Right ventricle myocardium superior (tissue), 1 donor: ENCODE measurements at places on chromosomes 13 and 19. TPM values are rescaled to one million over a fixed set of nuclear protein-coding genes. Genes with fewer than 3 reads are reported as not detected.

DNA sequence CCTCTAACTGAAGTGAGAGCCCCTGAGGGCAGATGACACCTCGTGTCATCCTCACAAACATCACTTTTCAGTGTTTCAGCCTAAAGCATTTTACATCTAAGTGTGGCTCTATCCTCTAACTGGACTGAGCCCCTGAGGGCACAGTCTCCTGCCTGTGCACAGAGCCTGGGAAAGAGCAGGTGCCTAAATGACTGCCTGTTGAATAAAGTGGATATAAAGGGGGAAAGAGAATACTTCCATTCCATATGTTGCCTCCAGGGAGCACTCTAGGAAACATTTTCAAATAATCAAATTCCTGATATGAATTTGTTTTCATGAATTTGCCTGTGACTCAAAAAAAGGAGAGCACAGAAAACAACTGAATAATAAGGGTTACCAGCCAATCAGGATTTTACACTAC lies 32.2 kb downstream of the CNMD start:
- no peak for DNase-seq

DNA sequence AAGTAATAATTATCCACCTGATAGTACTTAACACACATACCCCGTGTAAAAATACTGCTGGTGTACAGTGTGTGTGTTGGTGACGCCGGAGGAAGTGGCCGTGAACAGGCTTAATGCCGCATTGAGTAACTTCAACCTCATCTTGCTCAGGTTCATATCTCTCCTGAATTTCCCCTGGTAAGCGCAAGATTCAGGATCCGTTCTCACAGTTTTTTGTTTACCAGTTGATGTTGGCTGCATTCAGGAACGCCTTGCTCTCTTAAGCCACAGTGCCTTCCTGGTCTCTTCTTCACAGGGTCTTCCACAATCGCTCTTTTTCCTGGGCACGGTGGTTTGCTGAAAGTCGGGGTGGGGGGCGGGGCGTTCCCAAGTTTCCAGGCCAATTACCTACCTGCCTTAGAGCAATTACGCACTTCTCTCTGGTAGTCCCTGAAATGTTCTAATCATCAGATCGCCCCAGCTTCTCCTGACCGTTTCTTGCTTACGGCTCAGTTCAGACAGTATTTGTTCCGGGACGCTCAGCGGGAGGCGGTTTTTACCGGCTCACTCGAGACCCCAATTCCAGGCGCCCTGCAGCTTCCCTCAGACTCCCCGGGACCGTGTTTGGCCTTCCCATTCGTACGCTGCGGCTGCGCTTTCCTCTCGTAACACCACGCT lies 706 bp upstream of the DNAJC3 start:
- DNase-seq = no peak

- no peak for DNase-seq
Observed at GRCh38 chr19:11367528-11367927, 6.9 kb upstream of the SWSAP1 start.

GRCh38 chr13:94630858-94631257 lies 29.2 kb downstream of the GPR180 start:
- DNase-seq = no peak

The PTH2 gene
- not detected for total RNA-seq

The ZNF536 gene
- total RNA-seq = 4.8 TPM

The FAAP24 gene
- total RNA-seq = 0.75 TPM

GRCh38 chr13:82688400-82688994 lies 1193.8 kb downstream of the SLITRK1 start:
- no peak for DNase-seq

The TMEM238 gene
- 1.0 TPM for total RNA-seq

The RASAL3 gene
- 0.65 TPM for total RNA-seq

- DNase-seq = no peak
Observed at GRCh38 chr13:95813139-95813538, 136.2 kb downstream of the DNAJC3 start.

The PEG3 gene
- 7.1 TPM for total RNA-seq

GRCh38 chr19:17352608-17353280 lies 15.4 kb downstream of the GTPBP3 start:
- no peak for DNase-seq

- no peak for DNase-seq
Observed at GRCh38 chr13:20441879-20442278, 83.8 kb downstream of the CRYL1 start.

GRCh38 chr13:52673465-52673864 lies 20.8 kb downstream of the SUGT1 start:
- no peak for DNase-seq

DNA sequence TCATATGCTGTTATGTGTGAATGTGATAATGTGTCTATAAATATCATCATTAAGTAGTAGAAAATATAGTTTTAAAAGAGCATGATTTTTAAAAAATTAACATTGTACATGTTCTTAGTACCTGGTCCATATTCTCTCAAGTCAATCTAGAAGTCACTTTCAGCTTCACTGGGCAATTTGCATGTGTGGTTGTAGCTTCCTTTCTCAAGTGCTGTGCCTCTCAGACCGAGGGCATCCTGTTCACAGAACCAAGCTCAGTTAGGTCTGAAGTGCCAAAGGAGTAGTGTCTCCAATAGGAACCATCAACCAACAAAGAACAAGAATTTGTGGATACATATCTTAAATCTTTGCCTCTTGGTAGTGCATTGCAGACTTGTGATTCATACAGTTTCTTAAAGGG lies 541.8 kb upstream of the SLC10A2 start:
- DNase-seq = no peak

DNA sequence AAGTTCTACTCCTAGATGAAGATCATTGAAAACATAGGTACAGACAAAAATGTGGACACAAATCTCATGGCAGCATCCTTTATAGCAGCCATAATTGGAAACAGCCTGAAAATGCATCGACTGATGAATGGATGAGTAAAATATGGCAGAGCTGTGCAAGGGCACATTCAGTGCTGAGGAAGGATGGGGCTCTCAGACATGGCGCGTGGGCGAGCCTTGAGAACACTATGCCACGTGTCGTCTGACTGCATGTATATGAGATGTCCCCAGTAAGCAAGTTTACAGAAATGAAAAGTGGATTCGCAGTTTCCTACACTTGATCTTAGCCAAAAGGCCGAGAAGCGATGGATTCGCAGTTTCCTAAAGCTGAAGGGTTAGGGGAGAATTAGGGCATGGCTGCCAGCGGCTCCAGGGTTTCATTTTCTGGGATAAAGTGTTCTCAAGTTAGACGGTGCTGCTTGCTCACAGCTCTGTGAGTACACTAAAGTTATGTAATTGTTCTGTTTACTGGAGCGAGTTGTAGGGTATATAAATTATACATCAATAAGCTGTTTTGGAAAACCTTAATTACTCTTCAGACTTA lies 78.0 kb downstream of the RAB20 start:
- no peak for DNase-seq

- no peak for DNase-seq
Observed at GRCh38 chr13:63595811-63596210, 2180.2 kb upstream of the PCDH20 start.

GRCh38 chr19:44626048-44626624 lies 12.8 kb downstream of the IGSF23 start:
- DNase-seq = no peak

The ARHGAP45 gene
- total RNA-seq = 5.1 TPM

- no peak for DNase-seq
Observed at GRCh38 chr19:20038358-20039202, 725 bp downstream of the ZNF682 start.

DNA sequence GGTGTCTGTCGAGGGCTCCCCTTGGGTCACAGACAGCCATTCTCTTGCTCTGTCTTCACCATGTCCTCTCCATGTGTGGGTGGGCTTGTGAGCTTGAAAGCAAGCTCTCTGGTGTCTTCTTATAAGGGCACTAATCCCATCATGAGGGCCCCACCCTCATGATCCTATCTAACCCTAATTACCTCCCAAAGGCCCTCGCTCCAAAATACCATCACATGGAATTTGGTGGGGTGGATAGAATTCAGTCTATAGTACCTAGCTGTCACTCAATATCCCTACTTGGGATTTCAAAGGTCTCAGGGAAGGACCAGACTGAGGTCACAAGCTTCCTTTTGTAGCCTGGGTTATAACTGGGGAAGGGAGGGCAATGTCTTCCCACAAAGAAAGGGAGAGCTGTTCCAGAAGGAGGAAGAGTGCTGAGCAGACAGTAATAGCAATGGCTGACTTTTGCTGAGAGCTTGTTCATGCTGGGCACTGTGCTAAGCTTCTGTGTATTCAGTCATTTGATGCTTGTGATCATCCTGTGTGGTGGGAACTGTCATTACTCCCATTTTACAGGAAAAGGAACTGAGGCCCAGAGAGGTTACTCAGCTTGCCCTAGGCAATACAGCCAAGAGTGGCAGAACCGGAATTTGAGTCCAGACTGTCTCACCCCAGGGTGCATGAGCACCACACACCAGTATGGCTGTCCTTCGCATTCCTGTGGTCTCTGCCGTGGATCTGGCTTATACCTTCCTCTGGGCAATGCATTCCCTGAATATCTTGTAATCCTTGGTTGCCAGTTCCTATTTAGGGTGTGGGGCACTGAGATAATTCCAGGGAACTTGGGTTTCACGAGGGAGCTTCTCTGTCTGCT lies 8.2 kb downstream of the FXYD5 start:
- DNase-seq = no peak

DNA sequence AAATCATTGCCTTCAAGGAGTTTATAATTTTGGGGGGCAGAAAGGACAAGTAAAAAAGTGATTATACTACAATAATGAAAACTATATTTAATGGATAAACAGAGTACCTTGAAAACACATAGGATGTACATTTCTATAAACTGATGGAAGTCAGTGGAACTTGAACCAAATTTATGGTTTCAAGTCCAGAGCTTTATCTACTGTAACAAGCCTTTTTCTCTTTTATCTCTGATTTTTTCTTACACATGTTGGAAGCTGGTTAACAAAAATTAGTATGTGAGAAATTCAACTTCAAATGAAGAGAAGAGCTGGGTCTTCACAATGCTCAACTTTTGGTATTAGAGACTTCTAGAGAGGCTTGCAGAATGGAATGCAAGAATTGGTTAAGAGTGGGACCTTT lies 393.6 kb downstream of the LMO7 start:
- DNase-seq = no peak

The GJB6 gene
- not detected for total RNA-seq

The ZSCAN1 gene
- total RNA-seq = not detected

The ZNF625 gene
- 3.2 TPM for total RNA-seq

DNA sequence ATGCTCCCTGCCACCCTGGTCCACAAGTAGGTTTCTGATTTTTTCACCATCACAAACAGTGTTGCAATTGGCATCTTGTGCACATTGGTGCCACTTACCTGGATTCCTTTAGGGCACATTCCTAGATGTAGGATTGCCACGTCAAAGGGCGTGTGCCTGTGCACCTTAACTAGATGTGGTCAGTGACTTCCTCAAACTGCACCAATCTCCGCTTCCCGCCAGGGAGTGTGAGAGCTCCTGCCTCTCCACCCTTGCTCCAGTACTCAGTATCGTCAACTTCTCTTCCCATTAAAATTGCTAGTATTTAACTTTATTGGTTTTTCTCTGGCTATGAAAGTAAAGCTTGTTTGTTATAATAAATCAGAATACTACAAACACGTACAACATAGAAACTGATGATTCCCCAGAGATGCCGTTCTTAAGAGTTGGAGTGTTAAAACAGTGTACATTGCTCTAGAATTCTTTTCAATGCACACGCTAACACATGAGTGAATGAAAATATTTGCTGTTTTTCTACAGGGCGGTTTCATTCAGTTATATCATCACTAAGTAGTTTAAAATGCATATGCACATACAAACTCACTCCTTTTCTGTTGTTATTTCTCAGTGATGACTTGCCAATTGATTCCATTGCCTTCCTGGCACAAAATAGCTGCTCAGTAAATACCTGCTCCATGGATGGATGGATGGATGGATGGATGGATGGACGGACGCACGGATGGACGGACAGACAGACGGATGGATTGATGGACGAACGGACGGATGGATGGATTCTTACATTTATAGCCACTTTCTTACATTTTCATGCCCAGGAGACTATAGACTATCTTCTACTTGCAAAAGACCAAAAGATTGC lies 23.4 kb downstream of the CCNE1 start:
- no peak for DNase-seq

The KCNRG gene
- total RNA-seq = 0.32 TPM

The CRX gene
- total RNA-seq = not detected

GRCh38 chr13:110135977-110136597 lies 170.9 kb downstream of the COL4A1 start:
- DNase-seq = no peak

DNA sequence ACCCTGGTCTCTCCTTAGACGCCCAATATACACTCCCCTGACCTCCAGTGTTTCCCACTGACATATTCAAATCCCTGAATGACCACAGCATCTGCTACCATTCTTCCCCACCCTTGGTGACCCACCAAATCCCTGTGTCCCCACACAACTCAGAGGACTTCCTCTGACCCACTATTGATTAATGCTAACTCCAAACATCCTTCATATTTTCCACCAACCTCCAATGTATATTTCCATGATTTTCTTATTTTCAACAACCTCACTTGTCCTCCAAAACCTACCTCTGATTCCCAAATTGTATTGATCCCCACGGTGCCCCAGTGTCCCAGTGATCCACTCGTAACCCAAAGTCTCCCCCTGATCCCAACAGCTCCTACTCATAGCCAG lies 526 bp upstream of the DMWD start:
- no peak for DNase-seq

- DNase-seq = no peak
Observed at GRCh38 chr19:41189425-41190065, 3.5 kb upstream of the CYP2S1 start.

- no peak for DNase-seq
Observed at GRCh38 chr13:46181840-46182490, at the start of gene LCP1. LCP1 (minus strand) TSS chr13:46182177; CDS start chr13:46159662, 22,515 bp downstream.

- no peak for DNase-seq
Observed at GRCh38 chr13:28718196-28718542, 601 bp downstream of the SLC46A3 start.

The RASL11A gene
- total RNA-seq = 9.9 TPM

The NOTCH3 gene
- 25.0 TPM for total RNA-seq

GRCh38 chr19:17328517-17329365 lies 5.9 kb downstream of the ANO8 start:
- DNase-seq = no peak

- DNase-seq = no peak
Observed at GRCh38 chr13:89454681-89455080, 1783.5 kb downstream of the SLITRK5 start.
